ENCODE measurements at places on chromosomes 6 and 20. TPM values are rescaled to one million over a fixed set of nuclear protein-coding genes. Genes with fewer than 3 reads are reported as not detected.

MCHR2 gene
- not detected for total RNA-seq

OXT gene
- total RNA-seq, result not detected

HLA-DOB gene
- 0.79 TPM for total RNA-seq

DNA sequence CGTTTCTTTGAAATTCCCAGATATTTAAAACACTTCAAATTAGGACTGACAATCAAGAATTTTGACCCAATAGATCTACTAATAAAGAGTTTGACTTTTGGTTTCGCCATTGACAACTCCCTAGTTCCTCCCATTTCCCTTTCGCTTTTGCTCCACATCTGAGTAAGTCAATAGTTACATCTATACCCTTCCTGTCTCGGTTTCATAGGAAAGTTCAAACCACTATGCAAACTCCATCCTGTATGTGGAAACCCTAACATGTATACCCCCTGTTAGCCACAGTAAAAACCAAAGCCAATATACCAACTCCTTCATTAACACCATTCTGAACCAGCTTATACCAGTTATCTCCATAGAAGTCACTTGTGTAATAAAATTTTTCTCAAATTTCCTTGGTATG lies 311.1 kb downstream of the MMUT start:
- no peak for DNase-seq
- no peak overlapping the region for H3K4me3 ChIP-seq
- H3K4me1 ChIP-seq, result no peaks in the 10 kb centered on the region
- no peaks in the 10 kb centered on the region for H3K36me3 ChIP-seq

GRCh38 chr6:13327691-13328075 lies 654 bp downstream of the TBC1D7 start:
- H3K27me3 ChIP-seq, result no peaks in the 10 kb centered on the region
- peaks cover 6% of the 10 kb centered on the region for H3K4me1 ChIP-seq
- no peak for DNase-seq
- peaks cover 19% of the 10 kb centered on the region for H3K36me3 ChIP-seq

DNA sequence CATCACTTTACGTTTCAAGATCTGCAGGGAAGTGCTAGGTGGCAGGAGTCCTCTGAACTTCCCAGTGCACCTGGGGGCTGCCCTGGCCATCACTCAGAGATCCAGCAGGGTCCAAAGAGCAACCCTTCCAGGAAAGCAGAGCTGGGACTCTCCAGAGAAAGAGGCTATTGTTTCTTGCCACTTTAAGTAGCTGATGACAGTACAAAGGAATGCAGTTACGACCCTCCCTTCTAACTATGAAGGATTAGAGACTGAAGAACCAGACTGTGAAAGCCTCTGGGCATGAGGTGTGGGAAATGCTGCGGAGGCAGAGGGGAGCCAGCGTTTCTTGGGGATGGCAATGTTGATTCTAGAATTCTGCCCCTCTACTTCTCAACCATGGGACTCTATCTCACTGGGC lies 189.1 kb upstream of the SUPT3H start:
- no peaks in the 10 kb centered on the region for H3K27me3 ChIP-seq
- H3K27ac ChIP-seq, result peak overlapping the region; percentile 24
- H3K4me3 ChIP-seq, result no peak overlapping the region

GRCh38 chr6:157539421-157539822 lies 158.4 kb downstream of the ZDHHC14 start:
- H3K27ac ChIP-seq, result no peak overlapping the region
- H3K27me3 ChIP-seq, result peaks cover 2% of the 10 kb centered on the region
- H3K4me1 ChIP-seq, result peaks cover 13% of the 10 kb centered on the region
- no peaks in the 10 kb centered on the region for H3K36me3 ChIP-seq
- H3K4me3 ChIP-seq, result no peak overlapping the region
- DNase-seq, result no peak

DNA sequence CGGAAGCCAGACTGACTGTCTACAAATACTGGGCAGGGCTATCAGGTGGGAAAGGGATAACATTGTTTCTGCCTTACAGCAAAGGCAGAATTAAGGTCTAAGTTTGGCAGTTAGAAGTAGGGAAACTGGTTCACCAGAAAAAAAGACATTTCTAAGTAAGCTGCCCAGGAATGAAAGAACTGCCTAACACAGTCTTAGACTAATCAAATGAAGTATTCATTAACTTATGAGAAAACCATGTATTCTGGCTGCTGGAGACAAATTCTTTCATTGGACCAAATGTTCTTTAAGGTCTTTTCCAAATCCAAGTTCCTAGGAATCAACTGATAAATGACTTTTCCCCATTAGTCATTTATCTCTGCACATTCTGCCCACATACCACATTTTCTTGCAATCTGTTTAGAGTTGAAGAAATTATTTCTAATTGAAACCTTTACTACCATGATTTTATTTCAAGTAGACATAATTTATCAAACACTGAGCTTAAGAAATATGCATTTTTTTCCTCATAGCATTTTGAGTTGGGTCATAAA lies 120.3 kb upstream of the OGFRL1 start:
- H3K4me1 ChIP-seq, result no peaks in the 10 kb centered on the region
- peak; percentile 42 for DNase-seq
- H3K4me3 ChIP-seq, result no peak overlapping the region
- H3K27me3 ChIP-seq, result no peaks in the 10 kb centered on the region
- no peaks in the 10 kb centered on the region for H3K36me3 ChIP-seq

DNA sequence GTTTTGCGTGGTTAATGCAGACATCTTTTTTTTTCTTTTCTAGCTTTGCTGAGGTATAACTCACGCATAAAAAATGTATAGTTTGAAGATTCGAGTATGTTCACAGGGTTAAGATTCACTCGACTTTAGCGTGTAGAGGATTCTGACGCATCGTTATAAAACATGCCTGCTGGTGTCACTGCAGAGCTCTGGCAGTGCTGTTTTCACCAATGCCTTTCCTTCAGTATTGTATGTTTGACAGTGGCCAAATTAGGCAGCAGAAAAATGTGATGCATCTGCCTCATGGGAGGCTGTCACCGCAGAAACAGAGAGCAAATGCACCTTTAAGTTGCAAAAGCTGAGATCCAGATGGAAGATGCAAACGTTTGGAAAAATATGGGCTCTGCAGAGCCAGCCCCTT lies 18.0 kb upstream of the SIRPB2 start:
- peak; percentile 8 for DNase-seq
- H3K4me3 ChIP-seq, result no peak overlapping the region
- H3K4me1 ChIP-seq, result no peaks in the 10 kb centered on the region
- peaks cover 15% of the 10 kb centered on the region for H3K27me3 ChIP-seq
- H3K27ac ChIP-seq, result no peak overlapping the region

DNA sequence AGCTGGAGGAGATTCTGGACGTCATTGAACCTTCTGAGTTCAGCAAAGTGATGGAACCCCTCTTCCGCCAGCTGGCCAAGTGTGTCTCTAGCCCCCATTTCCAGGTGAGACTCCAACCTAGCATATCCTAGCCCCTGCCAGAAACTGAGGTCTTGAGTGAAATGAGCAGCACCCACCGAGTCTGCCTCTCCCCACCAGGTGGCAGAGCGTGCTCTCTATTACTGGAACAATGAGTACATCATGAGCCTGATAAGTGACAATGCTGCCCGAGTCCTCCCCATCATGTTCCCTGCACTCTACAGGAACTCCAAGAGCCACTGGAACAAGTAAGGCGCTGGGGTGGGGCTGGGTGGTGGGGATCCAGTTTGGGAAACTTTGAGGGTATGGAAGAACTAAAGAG lies 4.6 kb downstream of the MEA1 start:
- peaks cover 39% of the 10 kb centered on the region for H3K36me3 ChIP-seq
- H3K27ac ChIP-seq, result no peak overlapping the region
- peaks cover 12% of the 10 kb centered on the region for H3K4me1 ChIP-seq
- H3K27me3 ChIP-seq, result no peaks in the 10 kb centered on the region
- no peak for DNase-seq

DNA sequence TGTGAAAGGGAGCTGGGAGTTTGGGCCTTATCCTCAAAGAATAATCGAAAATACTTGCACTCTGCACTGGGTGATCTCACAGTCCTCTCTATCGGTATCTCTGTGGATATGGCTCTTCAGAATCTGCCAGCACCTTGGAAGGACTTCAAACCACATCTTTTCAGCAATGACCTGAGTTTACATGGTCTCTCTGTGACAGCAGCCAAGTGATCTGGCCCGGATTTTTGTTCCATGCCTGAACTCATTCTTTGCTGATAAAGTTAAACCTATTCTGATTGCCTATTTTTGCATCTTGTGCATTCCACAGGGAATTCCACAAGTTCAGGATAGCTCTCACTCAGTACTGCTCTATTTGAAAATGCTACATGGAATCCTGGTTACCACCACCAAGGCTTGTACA lies 98.9 kb downstream of the HDGFL1 start:
- no peak overlapping the region for H3K4me3 ChIP-seq
- H3K36me3 ChIP-seq, result no peaks in the 10 kb centered on the region
- DNase-seq, result peak; percentile 83
- no peak overlapping the region for H3K27ac ChIP-seq

All from astrocyte (in vitro differentiated cells and primary cell).